ENCODE measurements at places on chromosomes 7 and 10.
A peak's percentile ranks its signal among the peaks of the same experiment; 100 is the strongest.

- DNase-seq, result no peak
Measured at GRCh38 chr10:133062085-133062484, 25.6 kb upstream of the ADGRA1 start.

DNA sequence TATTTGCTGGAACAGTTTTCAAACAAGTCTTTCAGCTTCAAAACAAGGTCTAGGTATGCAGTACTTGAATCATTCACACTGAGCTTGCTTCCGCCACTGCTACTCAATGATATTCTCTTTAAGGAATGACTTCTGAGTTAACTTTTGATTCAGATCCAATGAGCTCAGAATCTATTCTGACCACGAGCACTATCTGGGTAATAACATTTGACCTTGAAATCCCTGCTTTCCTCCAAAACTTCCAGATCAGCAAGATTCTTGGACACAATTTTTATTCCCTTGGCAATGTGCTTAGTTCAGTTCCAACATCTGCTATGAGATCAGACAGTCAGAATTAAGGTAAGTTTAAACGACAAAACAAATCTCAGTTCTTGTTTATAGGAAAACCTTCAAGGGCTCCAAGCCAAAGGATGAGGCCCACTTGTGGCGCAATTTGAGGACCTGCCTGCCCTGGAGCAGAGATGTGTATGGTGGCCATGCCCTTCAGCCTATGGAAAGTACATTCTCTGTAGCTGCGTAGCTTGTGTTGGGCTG lies 87.2 kb downstream of the RNF216 start:
- no peak for DNase-seq

GRCh38 chr10:33793793-33794192 lies 459.3 kb upstream of the NRP1 start:
- DNase-seq, result no peak

DNA sequence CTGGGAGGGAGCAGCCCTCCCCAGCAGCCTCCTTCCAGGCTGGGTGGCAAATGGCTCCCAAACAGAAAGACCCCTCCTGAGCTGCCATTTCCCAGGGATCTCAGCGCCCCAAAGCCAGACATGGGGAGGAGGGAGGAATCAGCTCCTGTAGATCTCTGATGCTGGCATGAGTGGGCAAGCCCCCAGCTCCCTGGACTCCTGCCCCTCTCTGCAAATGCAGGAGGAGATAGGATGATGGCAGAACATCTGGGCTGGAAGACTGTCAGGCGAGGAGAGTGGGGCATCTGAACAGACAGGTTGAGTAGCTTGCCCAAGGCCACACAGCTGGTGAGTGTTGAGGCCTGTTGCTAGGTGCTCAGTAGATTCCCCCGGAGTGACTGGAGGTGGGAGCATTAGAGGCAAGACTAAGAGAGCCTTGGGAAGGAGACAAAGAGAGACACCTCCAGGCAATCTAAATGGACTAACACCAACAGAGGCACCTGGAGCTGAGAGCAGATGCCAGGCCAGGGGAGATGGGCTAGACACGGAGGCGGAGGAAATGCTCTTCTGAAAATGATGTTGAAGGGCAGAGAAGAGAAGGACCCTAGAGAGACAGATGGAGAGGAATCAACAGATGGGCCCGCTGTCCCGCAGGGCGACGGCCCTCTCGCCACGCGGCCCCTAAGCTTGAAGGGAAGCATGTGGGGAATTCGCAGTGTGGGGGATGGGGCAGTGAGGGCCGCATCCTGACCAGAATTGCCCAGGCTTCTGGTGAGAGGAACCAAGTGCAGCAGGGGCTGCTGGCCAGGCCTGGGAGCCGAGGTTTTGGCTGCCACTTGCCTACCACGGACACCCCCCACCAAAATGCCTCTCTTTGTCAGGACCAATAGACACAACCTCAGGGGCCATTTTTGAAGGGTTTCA lies 84.8 kb upstream of the LRRC4 start:
- DNase-seq, result no peak

- no peak for DNase-seq
Measured at GRCh38 chr10:68202960-68203353, 29.0 kb downstream of the ATOH7 start.

GRCh38 chr10:8294779-8295178 lies 240.3 kb downstream of the GATA3 start:
- DNase-seq, result no peak

- no peak for DNase-seq
Measured at GRCh38 chr7:51878865-51879264, 562.3 kb upstream of the COBL start.

GRCh38 chr7:51079494-51079893 lies 237.1 kb downstream of the COBL start:
- DNase-seq, result no peak

GRCh38 chr10:36676321-36676720 lies 449.1 kb upstream of the ANKRD30A start:
- DNase-seq, result no peak

DNA sequence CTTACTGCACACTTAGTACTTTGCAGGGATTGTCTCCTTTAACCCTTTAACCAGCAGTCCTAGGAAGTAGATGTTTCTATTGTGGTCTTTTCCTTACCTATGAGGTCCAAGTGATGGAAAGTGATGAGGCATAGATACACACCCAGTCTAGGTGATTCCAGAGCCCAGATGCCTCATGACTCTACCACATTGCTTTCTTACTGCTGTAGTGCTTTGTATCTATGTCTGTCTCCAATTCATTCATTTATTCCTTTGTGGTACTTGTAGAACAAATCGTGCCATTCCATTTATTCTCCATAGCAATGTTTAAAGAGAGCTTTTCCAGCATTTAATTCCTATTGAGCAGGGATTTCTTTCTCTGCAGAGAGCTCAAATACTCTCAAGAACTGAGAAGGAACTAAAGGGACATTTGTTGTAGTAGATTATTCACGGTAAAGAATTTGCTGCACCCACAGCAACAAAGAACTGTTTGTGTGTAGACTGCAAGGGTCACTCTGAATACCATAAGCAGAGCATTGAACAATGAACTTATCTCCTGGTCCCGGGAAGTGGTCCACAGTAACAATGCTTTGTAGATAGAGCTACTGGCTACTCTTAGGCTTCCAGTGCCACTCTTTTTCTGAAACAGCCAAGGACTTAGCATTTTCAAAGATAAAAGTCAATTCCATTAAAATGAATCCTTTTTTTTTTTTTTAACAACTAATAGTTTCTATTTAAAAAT lies 337.0 kb downstream of the PTEN start:
- no peak for DNase-seq

DNA sequence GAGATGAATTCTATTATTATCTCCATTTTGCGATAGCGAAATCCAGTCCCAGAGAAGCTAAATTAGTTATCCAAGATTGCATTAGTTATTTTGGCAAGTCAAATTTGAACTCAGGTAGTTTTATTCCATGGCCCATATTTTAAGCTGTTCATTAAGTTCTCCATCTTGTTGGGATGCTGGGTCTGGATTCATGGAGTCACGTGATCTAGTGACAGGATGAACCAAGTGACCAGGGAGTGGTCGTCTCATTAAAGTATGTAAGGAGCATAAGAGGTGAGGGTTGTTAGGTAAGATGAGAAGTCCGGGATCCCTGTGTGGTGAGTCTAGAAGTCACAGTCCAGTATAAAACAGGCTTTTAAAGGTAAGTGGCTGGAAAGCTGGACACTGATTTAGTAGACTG lies 740.5 kb downstream of the PCDH15 start:
- DNase-seq, result no peak

GRCh38 chr7:87797798-87798403 lies 78.3 kb downstream of the SLC25A40 start:
- peak; percentile 20 for DNase-seq

- DNase-seq, result no peak
Measured at GRCh38 chr7:74401137-74401859, 52.4 kb upstream of the GTF2IRD1 start.

DNA sequence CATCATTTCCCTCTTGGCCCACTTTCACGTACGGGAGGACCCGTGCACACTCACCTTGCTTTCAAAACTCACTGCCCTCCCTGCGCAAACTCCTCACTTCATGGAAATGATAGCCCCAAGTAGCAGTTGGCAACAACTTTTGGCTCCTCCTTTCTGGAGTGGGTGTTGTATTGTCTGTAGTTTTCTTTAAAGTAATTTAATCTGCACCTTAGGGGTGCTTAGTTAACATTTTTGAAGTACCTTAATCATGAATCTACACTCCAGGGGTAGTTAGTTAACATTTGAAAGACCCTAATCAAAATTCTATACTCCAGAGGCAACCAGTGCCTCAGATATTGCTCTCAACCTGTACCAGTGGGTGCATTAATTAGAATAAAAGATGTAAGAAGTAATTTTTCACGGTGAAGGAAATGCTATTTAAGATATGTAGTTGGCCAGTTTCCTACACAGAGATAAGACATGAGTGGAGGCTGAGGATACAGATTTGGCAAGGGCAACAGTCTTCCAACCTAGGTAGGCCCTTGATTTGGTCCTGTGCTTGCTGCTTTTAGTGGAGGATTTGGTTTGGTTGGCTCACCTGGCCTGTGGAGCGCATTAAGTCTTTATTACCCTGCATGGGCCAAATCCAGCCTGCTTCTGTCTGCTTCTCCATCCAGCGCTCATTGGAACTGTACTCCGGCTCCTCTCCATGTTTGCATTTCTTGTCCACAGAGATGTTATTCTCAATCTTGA lies 93.0 kb downstream of the EXOC4 start:
- no peak for DNase-seq

Measured in epithelial cell of prostate (primary cell).